H4 (cell line): ENCODE measurements at places on chromosomes 5 and 9. TPM values are rescaled to one million over a fixed set of nuclear protein-coding genes. Genes with fewer than 3 reads are reported as not detected.

The TEX48 gene
- total RNA-seq = not detected in 2 replicates

DNA sequence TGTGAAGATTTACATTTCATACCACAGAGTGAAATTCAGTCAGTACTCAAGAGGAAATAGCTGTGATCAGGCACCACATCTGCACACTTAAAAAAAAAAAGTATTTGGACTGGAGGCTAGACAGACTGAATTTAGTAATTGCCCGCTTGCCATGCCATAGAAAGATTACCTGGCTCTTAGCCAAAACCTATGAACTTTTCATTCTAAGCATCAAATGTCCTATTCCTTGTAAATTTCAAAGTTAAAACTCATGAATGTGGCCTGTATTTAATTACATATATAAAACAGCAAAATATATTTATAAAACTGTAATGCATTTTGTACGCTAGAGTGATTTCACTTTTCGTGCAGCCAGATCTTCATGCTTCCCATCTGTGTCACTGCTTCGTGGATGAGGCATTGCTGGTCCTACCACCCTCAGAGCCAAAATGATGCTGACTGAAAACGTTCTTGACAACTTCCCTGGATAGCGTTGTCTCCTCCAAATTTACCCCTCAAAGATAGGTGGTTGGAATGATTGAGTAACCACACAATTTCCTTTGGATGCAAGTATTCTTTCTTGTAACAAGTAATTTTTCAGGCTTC is 447.9 kb upstream of the SGCD start:
- DNase-seq = no peak

- DNase-seq = no peak
Observed at GRCh38 chr5:81147886-81148571, 85.1 kb upstream of the CKMT2 start.

GRCh38 chr9:94490465-94490864 is 64.4 kb upstream of the PCAT7 start:
- no peak for DNase-seq

- no peak for DNase-seq
Observed at GRCh38 chr5:26761446-26761845, 276.9 kb downstream of the CDH9 start.

DNA sequence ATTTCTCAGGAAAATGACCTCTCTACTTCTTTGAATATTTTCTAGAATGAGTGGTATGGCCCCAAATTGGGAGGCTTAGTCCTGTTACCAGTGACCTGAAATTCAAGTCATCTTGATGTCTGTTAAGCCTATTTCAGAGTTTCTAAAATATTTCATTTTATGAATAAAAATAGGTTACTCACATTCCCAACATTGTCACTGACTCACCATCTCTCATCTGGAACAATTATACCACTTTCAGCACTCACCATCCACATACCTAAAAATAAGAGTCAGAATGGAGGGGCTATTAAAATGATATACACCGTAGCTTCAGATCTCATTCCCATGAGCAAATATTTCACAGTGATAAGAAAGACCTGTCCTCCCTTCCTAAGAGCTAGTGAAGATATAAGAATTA is 71.8 kb downstream of the KIAA1958 start:
- DNase-seq = no peak
